Right renal pelvis (tissue), 4 donors: ENCODE measurements at places on chromosomes 4 and X.

GRCh38 chr4:185119927-185120630, 23.0 kb upstream of the SLC25A4 start:
- DNase-seq: no peak

DNA sequence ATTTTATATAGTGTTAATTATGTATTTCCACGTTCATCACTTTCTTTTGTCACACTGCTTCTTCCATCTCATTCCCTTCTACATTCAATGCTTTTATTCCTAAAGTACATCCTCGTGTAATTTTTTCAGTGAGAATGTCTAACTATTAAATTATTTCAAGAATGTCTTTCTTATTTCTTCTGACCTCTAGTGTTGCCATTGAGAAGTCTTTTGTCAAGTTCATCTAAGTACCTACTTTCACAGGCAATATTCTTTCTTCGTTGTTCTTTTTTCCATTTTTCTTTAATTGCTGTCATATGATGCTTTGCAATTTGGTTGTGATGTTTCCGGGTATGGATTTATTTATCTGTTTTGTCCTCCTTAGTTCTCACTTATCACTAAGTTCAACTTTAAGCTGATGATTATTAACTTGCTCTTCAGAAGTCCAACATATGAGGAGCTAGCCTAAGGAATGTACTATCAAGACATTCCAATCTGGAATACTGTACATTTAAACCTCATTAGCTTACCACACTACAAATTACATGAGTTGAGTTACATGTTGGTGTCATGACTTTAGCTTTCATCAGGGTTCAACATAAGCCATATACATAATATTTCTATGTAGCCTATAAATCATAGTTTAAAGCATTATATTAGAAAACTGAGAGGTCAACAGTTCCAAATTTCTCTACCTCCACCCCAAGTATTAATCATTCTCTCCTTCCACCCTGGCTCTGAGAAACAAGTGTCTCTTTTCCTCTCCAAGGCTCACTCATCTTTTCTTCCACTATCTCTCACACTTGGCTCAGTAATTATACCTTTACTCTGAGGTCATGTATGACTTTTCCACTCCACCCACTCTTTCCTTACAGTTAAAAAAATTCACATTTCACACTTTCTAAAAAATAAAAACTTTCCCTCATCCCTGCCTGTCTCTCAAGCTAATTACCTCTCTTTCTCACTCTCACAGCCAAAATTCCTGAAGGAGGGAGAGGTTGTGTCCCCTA, 81.5 kb downstream of the COX18 start:
- no peak for DNase-seq

DNA sequence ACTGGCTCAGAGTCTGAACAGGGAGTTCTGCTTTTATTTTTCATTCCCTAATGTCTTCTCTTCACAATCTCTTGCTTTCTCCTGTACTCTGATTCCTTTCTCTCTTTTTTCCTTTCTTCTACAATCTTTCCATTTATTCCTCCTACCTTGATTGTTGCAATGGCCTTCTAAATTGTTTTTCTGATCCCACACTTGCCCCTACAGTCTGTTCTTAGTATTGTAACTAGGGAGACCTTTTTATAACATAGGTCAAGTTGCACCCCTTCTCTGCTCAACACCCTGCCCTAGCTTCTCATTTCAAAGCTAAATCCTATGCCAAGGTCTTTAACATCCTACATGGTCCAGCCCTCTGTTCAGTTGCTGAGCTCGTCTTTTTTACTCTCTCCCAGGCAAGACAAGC, 277.9 kb downstream of the GBA3 start:
- no peak for DNase-seq

GRCh38 chrX:54885740-54886139, 34.9 kb upstream of the TRO start:
- no peak for DNase-seq

DNA sequence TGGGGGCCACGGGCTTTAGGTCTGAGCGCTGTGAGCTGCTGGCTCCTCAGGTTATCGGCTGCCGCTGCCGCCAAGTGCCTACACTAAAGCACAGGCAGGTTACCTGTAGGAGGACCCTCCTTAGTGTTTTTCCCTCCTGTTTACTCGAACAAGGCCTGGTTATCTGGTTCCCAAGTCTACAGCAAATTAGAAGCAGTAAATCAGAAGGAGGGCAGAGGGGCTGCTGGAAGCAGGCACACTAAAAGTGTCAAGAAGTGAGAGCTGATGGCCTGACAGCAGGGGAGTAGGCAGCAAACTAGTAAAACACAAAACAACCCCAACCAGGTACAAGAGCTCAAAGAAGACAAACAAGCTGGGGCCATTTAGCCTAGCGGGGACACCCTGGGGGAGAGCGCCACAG, 125.0 kb upstream of the PJA1 start:
- no peak for DNase-seq

DNA sequence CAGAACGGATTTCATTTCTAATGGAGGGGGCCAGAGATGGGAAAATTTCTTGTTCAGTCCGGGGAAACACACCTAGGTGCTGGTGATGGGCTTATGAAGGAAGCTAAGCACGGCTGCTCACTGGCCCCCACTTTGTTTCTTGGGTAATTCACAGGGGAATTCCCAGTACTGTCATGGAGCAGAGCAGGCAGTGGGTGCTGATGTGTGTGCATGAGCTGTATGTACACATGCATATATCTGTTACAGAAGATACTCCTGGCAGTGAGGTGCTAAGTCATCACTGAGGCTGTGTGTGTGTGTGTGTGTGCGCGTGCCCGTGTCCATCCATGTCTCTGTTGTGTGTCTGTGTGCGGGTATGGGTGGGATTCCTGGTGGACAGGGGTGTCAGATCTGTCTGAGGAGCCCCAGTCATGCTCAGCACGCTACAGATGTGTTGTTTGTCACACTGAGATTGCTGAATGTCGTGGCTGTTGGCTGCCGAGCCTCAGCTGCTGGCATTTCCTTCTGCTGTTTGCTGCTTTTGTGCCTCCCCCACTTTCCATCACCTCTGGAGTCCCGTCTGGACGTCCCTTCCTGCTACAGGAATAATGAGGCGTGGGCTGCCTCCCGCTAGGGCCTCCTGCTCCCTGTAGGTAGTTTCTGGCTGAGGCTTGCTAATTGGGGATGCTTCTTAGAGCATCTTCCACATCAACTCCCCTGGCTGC, 53.3 kb downstream of the JADE1 start:
- no peak for DNase-seq

DNA sequence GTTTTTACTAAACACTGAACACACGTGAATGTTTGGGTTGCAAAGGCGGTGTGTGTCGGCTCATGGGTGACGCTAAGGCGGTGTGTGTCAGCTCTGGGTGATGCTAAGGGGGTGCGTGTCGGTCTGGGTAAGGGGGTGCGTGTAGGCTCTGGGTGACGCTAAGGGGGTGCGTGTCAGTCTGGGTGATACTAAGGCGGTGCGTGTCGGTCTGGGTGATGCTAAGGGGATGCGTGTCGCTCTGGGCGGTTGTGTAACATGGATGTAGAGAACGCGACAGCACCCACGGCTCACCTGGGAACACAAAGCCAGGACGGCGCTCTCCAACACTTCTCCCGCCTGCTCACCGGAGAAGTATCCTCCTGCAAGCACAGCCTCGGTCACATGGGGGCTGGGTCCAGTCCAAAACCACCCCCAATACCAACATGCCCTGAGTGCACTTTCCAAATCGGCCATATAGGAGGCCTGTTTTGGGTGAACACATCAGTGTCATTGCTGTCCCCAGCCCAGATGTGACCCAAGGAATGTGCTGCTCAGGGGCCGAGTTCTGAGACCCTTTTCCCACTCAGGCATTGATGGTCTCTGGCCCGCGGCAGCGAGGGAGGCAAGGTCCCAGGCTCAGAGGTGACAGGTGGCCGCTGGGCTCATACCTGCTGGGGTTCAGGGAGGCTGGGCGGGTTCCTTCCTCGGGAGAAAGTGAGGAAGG, 67.1 kb downstream of the ACOX3 start:
- DNase-seq: no peak

- no peak for DNase-seq
Measured at GRCh38 chrX:148600131-148600530, 99.7 kb downstream of the AFF2 start.

GRCh38 chr4:109412776-109413175, 20.8 kb upstream of the SEC24B start:
- no peak for DNase-seq

DNA sequence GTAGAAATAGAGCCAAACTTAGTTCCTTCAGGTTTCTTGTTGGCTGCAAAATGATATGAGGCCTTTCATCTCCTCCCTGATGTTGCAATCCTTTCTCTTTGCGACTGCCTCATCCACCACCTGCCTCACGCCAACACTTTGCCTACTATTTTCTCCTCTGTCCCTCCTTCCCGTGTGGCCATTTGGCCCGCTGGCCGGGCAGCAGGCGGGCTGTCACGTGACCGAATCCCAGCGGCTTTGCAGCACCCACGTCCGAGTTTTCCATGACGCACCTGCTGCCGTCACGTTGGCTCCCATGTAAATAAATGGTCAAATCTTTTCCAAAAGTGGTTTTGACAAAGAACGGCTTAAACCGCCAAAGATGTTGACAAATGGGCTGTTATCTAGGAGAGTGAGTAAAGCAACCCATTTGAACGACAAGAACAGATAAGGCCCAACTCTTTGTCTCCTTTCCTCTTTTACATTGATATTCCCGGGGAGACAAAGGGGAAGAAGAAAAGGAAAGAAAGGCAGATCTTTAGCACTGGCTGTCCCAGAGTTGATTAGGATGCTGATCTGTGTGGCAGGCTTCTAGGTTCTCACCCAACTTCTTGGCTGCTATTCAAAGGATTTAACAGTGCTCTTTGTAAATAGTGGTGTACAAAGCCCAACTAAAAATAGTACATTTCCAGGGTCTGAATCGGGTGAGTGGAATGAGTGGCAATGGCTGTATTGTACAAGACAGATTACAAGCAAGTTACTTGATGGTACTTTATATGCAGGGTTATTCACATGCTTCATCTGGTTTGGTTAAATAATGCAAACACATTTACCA, 174.2 kb upstream of the JADE1 start:
- DNase-seq: no peak

- DNase-seq: no peak
Measured at GRCh38 chr4:3727847-3728469, 38.2 kb upstream of the ADRA2C start.

- DNase-seq: no peak
Measured at GRCh38 chrX:112614640-112615039, 65.1 kb downstream of the LHFPL1 start.

- no peak for DNase-seq
Measured at GRCh38 chrX:9135901-9136510, 102.1 kb upstream of the FAM9B start.

GRCh38 chrX:31384471-31384870, 312.6 kb upstream of the FTHL17 start:
- no peak for DNase-seq

DNA sequence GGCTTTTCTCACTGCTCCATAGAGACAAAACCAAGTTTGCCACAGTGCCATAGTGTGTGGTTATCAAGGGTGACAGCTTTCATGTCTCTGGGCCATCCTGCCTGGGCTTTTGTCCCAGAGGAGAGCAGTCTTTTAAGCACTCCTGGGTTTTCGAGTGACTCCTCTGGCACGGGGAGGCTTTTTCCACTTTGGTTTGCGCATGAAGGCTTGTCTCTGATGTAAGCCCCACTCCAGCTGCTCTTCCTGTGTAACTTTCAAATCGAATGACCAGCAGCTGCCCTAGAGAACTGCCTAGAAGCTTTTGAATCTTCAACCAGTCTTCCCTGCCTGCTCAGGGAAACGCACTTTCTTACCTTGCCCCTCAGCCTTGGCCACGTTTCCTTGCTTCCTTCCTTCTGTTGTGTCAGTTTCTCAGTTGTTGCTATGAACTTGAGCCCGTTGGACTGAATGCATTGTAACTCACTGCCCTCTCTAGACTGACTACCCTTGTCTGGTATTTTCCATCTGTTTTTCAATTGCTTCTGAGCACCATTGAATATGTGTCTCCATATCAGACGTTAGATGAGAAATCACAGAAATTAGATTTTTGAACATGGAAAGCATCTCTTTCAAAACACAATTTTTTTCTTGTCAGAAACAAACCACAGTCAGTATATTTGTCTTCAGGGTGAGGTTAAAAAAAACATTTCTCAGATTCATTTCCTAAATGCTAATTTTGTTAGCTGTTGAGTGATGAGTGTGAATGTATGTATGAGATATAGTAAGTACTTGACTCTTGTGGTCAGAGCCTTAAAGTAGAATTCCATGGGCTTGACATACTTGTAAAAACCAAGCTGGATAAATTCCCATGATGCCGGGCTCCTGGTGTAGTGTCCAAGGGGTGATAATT, 45.3 kb downstream of the SLC9A6 start:
- no peak for DNase-seq

DNA sequence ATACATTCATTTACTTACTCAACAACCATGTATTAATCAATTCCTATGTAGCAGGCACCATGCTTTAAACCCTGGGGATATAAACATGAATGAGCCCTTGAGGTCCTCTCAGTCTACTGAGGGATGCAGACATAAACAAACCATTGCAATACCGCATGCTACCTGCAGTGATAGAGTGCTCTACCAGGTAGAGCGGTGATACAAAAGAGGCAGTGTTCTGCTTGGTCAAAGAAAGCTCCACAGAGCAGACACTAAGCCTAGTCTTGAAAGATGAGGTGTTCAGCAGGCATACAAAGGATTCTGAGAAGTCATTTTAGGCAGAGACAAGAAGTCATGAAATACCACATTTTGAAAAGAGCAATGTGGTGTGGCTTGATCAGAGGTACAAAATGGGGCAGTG, 26.9 kb upstream of the AMOT start:
- no peak for DNase-seq

- no peak for DNase-seq
Measured at GRCh38 chr4:111466811-111467604, 678.2 kb upstream of the FAM241A start.

DNA sequence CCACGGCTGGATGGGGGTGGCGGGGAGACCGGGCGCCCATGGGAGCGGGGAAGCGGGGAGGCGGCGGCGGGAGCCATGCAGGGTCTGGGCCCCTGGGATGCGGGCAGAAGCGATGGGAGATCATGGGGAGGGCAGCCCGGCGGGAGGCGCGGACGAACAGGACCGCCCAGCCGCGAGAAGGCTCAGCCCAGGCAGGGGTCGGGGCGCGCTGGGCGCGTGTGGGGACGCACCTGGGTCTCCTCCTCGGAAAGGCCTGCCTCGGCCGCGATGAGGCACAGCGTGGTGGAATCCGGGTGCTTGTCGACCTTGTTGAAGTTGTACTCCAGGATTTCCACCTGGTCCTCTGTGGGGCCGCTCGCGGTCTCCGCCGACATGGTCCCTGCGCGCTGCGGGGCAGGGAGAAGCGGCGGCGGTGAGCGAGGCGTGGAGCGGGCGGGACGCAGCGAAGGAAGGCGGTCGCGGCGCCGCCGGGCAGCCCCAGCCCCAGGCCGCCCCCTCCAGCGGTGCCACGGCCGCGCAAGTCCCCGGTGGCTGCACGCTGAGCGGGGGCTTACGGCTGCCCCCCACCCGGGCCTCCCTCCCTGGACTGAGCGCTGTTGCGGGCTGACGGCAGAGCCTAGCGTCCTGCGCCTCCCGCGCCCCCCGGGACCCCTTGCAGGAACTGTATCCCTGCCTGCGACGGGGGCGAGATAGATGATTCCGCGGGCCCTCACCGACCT, 25.3 kb downstream of the HOPX start:
- DNase-seq: no peak

- no peak for DNase-seq
Measured at GRCh38 chr4:156169861-156170260, 216.2 kb upstream of the CTSO start.
